ENCODE measurements at places on chromosomes 2 and 18. TPM values are rescaled to one million over a fixed set of nuclear protein-coding genes. Genes with fewer than 3 reads are reported as not detected.

SIX3 gene
- not detected for total RNA-seq

MEP1B gene
- total RNA-seq: not detected

ANKRD30B gene
- not detected for total RNA-seq

WNT6 gene
- total RNA-seq: 1.0 TPM

MTHFD2 gene
- total RNA-seq: 17.8 TPM

- H3K27ac ChIP-seq: no peak overlapping the region
- peaks cover 13% of the 10 kb centered on the region for H3K27me3 ChIP-seq
- H3K4me1 ChIP-seq: no peaks in the 10 kb centered on the region
- no peak for DNase-seq
- H3K36me3 ChIP-seq: no peaks in the 10 kb centered on the region
These were observed 141.8 kb downstream of the HRH4 start for GRCh38 chr18:24602201-24602600.

DNA sequence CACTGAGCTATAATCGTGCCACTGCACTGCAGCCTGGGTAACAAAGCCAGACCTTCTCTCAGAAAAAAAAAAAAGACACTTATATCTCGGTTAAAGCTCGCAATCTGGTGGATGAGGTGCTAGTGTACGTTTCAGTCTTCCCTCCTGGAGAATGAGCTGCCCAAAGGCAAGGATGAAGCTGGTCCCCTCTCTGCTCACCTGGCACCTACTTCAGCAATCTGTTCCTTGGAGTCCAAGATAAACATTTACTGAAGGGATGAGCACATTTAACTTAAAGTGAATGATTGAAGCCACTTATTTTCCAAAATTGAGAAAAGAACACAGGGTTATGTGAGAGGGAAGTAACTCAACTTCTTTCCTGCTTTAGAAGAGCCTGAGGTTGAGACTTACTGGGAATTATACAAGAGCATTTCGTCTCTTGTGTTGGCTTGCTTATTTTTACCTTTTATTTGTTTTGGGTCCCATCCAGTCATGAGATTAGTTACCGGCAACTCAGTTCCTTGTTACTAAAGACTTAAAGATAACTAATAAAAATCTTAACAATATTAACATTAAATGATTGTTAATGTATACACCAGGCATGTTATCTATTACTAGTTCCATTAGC lies 33.6 kb upstream of the COLEC12 start:
- H3K27me3 ChIP-seq: peaks cover 8% of the 10 kb centered on the region
- H3K27ac ChIP-seq: no peak overlapping the region
- no peaks in the 10 kb centered on the region for H3K4me1 ChIP-seq
- H3K36me3 ChIP-seq: no peaks in the 10 kb centered on the region
- no peak overlapping the region for H3K4me3 ChIP-seq

DNA sequence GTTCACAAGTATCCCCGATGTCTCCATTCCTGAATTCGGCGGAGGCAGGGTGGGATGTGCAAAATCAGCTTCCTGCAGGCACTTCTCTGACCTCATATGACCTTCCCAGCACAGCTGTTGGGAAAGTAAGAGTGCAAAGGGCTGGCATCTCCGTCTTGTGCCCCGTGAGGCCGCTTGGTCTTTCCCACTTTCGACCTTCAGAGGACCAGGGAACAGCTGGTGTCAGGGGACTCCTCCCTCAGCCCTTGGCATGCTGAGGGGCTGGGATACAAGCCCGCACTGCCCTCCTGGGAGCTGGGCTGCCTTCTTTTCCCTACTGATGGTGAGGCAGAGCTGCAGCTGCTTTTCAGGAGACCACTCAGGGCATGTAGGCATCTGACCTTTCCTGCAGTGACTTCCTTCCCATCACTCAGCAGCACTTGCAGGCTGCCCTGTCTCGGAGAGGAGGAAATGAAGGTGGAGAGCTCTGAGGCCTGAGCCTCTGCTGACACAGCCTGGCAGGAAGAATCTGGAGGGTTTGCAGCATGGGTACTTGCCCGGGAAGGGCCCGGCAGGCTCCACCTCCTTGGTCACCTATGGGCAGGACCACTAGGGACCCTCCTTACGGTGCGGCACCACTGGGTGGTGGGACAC lies 277.2 kb upstream of the HS6ST1 start:
- no peaks in the 10 kb centered on the region for H3K27me3 ChIP-seq
- no peaks in the 10 kb centered on the region for H3K36me3 ChIP-seq
- H3K4me1 ChIP-seq: peaks cover 38% of the 10 kb centered on the region
- H3K27ac ChIP-seq: no peak overlapping the region
- DNase-seq: no peak

DNA sequence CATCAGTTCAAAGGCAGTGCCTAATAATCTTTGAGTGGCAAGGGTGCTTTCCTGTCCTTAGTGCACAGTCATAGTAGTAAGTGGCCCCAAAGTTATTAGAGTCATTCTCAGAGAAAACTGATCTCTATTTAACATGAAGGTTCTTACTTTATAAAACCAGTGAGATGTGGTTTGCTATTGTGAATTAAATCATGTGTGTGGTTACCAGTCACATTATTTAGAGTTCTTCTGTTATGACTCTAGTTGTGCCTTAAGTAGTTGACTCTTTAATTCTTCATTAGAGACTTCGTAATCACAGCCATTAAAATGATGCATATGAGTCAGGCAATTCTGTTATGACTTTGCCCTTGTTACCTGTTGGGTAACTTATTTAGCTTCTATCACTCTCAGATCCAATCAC lies 1392.9 kb upstream of the ACVR2A start:
- no peaks in the 10 kb centered on the region for H3K4me1 ChIP-seq
- no peak overlapping the region for H3K27ac ChIP-seq
- no peaks in the 10 kb centered on the region for H3K27me3 ChIP-seq
- H3K36me3 ChIP-seq: no peaks in the 10 kb centered on the region
- DNase-seq: no peak

Measured in left ventricle myocardium inferior (tissue), 1 donor.